A673 (cell line): ENCODE measurements at places on chromosomes 6 and 20. TPM values are rescaled to one million over a fixed set of nuclear protein-coding genes. Genes with fewer than 3 reads are reported as not detected.

DNA sequence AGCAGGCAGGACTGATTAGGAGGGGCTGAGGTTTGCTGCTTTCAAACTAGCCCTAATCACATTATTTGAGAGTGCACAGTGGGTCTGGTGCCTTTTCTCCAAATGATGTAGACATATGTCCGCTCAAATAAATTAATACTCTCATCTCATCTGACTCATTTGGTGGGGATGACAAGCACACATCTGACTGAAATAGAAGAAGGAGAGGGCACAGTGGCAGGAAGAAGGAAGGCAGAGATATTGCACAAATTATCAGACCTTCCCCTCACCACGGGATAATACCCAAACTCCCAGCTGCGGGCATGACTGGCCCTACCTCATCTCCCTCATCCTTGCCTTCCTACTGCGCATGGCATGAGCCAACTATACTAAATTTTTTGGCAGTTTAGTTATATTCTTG, 33.9 kb upstream of the TNFRSF21 start:
- H3K27ac ChIP-seq, result no peak overlapping the region
- peaks cover 21% of the 10 kb centered on the region for H3K27me3 ChIP-seq
- no peak overlapping the region for H3K4me3 ChIP-seq
- DNase-seq, result no peak
- no peaks in the 10 kb centered on the region for H3K4me1 ChIP-seq
- H3K36me3 ChIP-seq, result no peaks in the 10 kb centered on the region

GRCh38 chr6:161265554-161265953, 8.3 kb downstream of the AGPAT4 start:
- DNase-seq, result no peak
- H3K4me3 ChIP-seq, result no peak overlapping the region
- no peaks in the 10 kb centered on the region for H3K36me3 ChIP-seq
- H3K27ac ChIP-seq, result no peak overlapping the region
- H3K4me1 ChIP-seq, result no peaks in the 10 kb centered on the region
- no peaks in the 10 kb centered on the region for H3K27me3 ChIP-seq

Gene TRIM40
- total RNA-seq, result not detected in 2 replicates

Gene OXT
- not detected in 2 replicates for total RNA-seq

Gene CPXM1
- 3.8 and 7.6 TPM in 2 replicates for total RNA-seq

- H3K36me3 ChIP-seq, result no peaks in the 10 kb centered on the region
- H3K27me3 ChIP-seq, result no peaks in the 10 kb centered on the region
- DNase-seq, result peak; percentile 18
These were observed 665.1 kb downstream of the RNF144B start for GRCh38 chr6:19052219-19052618.

Gene TGM2
- total RNA-seq, result 0.43 and 0.85 TPM in 2 replicates

GRCh38 chr6:105526225-105526872, 123.5 kb upstream of the PREP start:
- no peak overlapping the region for H3K4me3 ChIP-seq
- no peaks in the 10 kb centered on the region for H3K27me3 ChIP-seq
- no peaks in the 10 kb centered on the region for H3K4me1 ChIP-seq

- H3K4me1 ChIP-seq, result no peaks in the 10 kb centered on the region
- H3K4me3 ChIP-seq, result no peak overlapping the region
- no peak for DNase-seq
- H3K27ac ChIP-seq, result no peak overlapping the region
These were observed 948.0 kb upstream of the EPHA7 start for GRCh38 chr6:94367316-94367715.

GRCh38 chr6:95203153-95203754, 374.1 kb upstream of the MANEA start:
- H3K27me3 ChIP-seq, result no peaks in the 10 kb centered on the region
- H3K4me3 ChIP-seq, result no peak overlapping the region
- no peaks in the 10 kb centered on the region for H3K36me3 ChIP-seq
- peak; percentile 72 for DNase-seq
- no peak overlapping the region for H3K27ac ChIP-seq
- H3K4me1 ChIP-seq, result peaks cover 4% of the 10 kb centered on the region

GRCh38 chr20:40416274-40416673, 272.8 kb downstream of the MAFB start:
- no peak overlapping the region for H3K4me3 ChIP-seq
- no peak for DNase-seq
- H3K27me3 ChIP-seq, result no peaks in the 10 kb centered on the region
- H3K36me3 ChIP-seq, result no peaks in the 10 kb centered on the region
